ENCODE measurements at places on chromosomes 12 and 14.

DNA sequence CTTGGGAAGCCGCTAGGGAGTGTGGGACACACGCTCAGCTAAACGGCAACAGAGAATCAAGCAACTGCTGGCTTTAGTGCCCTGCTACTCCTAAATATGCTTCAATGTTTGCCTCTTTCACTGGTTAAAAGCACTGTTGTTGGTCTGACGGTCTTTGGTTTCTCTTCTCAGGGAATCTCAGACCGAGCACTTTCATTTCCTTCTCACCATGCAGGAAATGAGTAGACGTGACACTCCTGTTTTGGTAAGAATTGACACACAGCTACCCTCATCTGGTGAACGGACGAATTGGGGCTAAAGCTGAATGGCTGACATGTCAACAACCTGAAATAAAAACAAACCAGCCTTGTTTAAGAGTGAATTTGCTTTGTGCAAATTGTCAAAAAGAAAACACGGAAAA is 57.5 kb upstream of the PIWIL1 start:
- DNase-seq: no peak

GRCh38 chr14:92785667-92786426 is 8.3 kb upstream of the GOLGA5 start:
- no peak for DNase-seq

GRCh38 chr14:49420201-49420600 is 166.0 kb downstream of the RPS29 start:
- DNase-seq: no peak

DNA sequence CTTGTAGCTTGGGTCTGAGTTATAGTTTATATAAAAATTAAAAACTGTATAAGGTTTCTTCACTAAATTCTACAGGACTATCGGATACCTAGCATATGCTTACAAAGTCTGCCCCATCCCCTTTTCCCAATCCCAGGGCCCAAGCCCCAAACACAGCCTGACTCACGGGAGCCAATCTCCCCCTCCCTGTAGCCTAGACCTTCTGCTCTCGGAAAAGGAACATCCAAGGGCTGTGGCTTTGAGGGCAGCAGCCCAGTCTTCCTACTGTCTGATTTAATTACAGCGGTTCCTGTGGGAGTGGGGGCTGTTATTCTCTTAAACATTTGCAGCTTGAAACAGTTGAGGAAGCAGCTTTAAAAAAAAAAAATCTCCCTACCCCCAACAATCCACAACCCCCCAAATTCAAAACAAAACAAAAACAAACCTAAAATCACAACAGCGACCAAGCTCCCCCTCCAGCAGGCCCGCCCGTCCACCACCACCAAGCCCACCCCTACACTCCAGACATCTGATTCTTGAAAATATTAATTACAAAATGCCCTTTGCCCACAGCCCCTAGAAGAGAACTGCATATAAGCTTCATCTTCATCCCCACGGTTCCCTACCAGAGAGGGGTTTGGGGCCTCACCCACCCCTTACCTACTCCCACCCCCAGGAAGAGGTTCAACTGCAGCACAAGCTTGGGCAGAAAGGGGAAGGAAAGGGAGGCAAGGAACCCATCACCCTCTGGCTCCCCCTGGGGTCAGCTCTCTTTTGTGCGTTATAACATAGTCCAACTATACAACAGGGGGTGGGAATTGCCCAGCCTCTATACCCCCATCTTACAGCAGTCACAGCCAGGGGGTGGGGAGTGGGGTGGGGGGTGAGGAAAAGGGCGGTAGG is 1.1 kb upstream of the PRKAG1 start:
- peak; percentile 63 for DNase-seq

DNA sequence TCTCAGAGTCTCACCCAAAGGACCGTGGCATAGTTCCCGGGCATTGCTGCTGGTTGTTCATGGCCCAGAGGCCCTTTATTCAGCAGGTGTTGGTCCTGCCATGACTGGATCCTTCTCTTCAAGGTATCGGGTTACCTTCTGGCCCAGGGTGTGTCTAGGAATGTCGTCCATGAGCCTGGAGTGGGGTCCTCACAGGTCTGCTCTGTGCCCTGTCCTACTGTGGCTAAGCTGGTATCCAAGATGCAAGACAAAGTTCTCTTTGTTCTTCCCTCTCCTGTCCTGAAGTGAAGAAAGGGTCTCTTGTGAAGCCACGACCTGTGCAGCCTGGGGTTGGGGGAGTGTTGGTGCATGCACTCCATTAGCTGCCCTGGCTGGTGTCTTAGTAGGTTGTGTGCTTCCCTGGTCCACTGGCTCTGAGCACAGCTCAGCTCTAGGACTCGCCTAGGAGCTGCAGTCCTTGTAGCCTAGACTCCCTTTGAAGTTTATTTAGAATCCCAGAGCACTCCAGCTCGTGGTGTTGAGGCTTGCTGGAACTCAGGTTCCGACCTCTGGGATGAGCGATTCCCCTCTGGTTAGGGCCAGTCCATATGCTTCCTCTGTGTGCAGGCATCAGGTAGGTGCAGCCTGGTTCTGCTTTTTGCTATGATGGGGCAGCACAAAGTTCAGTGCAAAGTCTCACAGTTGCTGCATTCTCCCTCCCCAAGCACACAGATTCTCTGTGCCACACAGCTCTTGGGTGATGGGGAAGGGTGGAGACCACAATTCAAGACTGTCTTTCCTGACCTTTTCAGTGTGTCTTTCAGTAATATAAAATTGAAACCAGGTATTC is 117.4 kb downstream of the NUBPL start:
- DNase-seq: no peak

All from NCI-H69 (cell line).